ENCODE measurements at places on chromosomes 4 and X.

DNA sequence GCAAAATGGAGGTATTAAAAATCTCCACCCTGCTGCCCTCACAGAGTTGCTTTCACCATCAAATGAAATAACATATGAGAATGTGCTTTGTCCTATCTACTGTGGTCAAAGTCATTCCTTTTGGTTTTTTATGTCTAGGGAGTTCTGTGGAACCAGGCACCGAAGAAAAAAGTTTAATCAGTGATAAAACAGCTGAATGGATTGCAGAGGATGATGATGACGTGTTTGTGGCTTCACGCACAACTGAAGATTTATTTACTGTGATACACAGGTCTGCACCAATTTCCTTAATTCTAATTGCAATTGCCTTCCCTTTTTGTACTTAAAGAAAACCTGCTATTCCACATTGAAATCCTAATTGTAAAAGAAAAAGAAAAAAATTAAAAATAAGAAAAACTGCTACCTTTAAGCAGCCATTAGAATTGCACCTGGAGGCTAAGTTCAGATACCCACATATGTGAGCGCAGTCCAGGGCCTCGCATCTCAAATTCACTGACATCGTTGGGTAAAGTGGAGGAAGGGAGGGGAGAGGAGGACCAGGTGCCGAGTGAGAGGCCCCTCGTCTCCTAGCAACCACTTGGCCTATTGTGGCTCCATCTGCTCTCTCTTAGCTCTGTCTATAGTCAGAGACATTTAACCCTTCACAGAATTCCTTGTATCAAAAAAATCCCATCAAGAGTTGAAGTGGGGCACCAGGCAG is 10.5 kb upstream of the RTL5 start:
- peak; percentile 79 for DNase-seq

DNA sequence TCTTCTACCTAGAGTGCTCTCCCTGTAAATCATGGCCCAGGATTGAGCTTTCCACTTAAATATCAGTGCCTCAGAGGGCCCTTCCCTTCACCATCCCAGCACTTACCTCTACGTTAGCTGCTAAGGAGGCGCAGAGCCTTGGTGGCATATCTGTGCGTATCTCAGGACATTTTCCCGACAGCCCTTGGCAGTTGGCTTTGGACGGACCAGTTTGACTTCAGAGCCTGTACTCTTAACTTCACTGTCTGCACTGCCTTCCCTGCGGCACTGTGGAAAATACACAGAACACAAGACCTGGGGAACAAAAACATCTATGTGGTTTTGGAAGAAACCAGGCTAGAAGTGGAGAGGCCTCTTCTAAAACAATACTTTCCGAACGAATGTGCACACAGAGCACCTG is 2.4 kb downstream of the TADA2B start:
- no peak for DNase-seq

- no peak for DNase-seq
Observed at GRCh38 chr4:76061982-76062381, 12.5 kb upstream of the ART3 start.

DNA sequence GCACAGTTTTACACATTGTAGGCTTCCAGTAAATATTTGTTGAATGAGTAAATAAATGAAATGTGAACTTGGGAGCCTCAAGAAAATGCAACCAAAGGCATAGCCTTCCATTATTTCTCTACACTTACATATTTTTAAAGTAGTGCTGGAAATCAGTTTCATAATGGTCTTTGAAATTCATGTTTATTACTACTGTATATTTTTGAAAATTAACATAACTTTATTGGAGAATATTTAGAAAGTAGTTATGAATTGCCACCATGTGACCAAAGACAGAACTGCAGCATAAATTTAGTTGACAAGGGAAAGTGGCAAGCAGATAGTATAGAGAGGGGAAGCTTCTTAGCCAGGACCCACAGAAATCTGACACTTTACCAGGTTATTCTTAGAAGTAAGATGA is 6.4 kb downstream of the TCEAL8 start:
- DNase-seq: no peak

DNA sequence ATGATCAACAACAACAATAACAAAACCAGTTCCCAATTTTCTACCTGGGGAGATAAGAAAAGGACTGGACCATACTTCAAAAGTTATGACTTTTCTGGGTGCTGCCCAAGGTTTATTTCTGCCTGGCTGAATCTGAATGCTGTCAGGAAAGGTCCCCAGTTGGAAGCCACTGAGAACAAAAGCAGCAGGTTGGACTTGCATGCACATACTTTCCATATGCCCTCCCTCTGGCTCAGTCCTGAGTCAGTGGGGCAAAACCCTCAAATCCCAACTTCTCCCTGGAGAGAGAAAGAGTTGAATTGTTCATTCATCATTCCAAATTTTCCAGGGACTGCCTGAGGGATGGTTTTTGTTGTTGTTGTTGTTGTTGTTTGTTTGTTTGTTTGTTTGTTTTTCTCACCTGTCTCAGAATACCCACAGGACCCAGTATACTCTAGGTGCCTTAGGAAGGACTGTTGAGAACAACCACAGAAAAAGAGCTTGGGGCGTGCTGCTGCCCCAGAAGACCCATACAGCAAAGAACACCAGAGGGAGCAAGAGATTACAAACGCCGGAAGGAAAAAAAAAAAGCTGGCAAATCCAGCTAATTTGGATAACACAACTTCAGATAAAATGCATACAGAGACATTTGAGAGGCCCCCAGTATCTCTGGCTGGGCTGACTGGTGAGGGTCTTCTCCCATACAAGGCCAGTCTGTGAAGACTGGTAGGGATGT is 138.9 kb upstream of the INPP4B start:
- DNase-seq: no peak

DNA sequence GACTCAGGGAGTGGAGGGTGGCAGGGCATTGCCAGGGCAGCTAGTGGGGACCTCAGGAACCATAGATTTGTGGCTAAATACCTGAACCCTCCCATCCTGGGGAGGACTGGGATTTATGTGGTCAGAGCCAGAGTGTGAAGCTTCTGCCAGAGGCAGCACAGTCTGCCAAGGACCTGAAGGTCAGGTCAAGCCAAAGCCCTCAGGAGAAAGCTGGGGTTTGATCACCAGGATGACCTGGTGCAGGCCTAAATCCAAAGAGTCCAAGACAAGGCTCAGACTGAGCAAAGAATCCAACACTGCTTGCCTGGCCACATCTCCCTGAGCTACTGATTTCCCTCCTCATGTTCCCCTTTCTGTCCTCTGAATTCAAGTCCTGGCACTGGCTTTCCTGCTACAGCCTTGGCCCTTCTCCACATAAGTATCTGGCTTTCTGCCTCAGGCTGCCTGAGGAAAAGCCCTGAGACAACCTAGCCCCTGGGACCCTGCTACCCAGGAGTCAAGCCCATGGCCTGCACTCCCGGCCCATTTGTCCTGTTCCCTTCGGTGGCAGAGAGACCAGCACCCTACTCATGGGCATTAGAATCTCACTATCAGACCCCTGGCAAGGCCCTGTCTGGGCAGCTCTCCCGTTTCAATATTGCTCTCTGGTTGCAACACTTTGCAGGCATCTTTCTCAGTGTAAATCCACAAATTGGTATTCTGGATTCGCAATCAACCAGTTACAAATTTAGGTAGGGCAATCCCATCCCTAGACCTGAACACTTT is 39.3 kb upstream of the SLC25A43 start:
- no peak for DNase-seq

Data from SHP77 treated with DMSO at 0.1 percent for 48 hours (cell line).